ENCODE measurements at places on chromosomes 7 and 10.

GRCh38 chr7:74256491-74257408 is 2.6 kb upstream of the RFC2 start:
- DNase-seq: peak; percentile 85

DNA sequence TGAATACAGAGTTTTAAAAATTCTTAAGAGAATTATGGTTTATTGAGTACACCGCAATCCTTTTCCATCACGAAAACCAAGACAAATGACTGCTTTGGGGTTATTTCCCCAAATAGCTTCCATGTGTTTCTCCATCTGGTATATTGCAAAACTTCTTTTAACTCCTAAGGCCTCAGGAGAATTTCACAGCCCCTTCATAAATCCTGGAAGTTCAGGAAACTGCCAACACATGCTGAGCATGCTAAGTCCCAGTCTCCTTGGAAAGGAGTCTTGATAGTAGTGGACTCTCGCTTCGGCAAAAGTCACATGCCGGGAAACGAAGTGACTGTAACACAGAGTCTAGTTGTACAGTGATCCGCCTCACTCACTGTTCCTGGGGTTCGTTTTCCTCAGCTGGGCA is 88.1 kb upstream of the RSU1 start:
- DNase-seq: no peak

GRCh38 chr7:81195033-81195432 is 276.2 kb upstream of the SEMA3C start:
- no peak for DNase-seq

DNA sequence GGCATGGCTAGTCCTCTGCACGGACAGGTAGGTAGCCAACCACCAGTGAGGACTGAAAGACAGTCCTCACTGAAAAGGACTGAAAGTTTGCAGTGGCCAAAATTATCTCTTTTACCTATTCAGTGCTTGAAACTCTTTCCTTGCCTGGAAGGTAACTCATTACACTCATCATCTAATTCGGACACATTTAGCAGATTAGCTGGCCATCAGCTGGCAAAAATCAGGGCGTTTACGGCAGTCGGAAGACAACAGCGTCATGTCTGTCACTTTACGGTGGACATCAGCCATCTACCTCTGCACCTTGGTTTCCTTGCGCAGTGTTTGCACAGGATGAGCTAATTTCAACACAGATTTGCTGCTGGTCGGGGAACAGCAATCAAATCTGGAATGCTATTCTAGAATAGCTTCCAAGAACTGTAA is 740 bp downstream of the ANXA7 start:
- peak; percentile 50 for DNase-seq

- DNase-seq: no peak
Measured at GRCh38 chr7:106756071-106756470, 95.1 kb upstream of the CCDC71L start.

DNA sequence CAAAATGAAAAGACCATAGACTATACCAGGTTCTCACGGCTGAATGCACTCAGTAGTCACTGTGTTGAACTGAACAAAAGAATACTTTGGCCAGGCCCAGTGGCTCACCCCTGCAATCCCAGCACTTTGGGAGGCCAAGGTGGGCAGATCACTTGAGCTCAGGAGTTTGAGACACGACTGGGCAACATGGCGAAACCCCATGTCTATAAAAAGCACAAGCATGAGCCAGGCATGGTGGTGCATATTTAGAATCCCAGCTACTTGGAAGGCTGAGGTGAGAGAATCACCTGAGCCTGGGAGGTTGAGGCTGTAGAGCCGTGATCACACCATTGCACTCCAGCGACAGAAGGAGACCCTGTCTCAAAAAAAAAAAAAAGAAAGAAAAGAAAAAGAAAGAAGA is 12.5 kb downstream of the SFXN4 start:
- no peak for DNase-seq

DNA sequence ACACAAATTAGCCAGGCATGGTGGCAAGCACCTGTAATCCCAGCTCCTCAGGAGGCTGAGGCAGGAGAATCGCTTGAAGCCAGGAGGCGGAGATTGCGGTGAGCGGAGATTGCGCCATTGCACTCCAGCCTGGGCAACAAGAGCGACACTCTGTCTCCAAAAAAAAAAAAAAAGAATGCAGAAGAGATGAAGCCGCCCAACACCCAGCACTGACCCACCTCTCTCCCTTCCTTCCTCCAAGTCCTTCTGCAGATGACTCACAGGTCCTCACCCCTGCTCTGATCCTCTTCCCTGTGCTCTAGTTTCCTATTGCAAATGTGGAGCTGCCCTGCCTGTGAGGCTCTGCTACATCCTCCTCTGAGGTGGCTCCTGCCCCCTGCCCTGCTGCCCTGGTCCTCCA is 22.0 kb upstream of the OPALIN start:
- DNase-seq: no peak

GRCh38 chr10:121942749-121943416 is 15.1 kb upstream of the ATE1 start:
- no peak for DNase-seq

GRCh38 chr10:49655099-49655498 is 24.4 kb upstream of the C10orf53 start:
- DNase-seq: no peak

DNA sequence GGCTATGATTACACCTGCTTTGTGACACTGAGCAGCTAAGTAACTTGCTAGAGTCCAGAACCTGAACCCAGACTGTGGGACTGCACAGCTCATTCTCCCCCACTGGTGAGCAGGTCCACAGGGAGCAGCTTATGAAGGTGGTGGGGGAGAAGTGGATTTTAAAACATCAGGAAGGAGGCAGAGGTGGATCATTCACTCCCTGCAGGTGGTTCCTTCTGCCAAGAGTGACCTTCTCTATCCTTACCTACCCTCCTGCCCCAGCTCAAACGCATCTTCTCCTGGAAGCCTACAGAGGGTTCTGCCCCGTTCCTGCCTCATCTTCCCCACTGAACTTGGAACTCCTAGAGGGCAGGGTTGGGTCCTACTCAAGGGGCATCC is 539 bp upstream of the FAM241B start:
- no peak for DNase-seq

DNA sequence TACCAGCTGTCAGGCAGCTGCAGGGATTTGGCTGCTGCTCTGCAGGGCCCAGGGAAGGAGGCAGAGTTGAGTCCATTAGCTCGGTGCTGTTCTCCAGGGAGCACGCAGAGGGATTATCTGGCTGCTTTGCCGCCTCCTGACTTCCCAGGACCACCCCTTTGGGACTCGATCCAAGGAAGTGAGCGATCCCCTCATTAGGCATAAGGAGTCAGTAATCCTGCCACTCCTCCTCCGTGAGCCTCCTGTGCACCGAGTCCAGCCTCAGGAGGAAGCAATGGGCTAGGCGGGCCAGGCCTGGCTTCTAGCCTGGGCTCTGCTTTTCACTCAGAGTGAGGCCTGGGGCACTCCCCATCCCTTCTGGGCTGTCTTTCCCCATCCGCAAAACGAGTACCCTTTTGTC is 417.9 kb downstream of the RPS24 start:
- DNase-seq: peak; percentile 9

GRCh38 chr10:18222866-18223265 is 82.6 kb downstream of the CACNB2 start:
- no peak for DNase-seq

DNA sequence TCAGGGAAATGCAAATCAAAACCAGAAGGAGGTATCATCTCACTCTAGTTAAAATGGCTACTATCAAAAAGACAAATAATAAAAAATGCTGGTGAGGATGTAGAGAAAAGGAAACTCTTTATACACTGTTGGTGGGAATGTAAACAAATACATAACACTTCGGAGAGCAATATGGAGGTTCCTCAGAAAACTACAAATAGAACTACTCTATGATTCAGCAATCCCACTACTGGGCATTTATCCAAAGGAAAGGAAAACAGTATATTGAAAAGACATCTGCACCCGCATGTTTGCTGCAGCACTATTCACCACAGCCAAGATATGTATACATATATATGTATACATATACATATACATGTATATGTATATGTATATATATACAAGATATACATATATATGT is 94.2 kb downstream of the C10orf90 start:
- no peak for DNase-seq

DNA sequence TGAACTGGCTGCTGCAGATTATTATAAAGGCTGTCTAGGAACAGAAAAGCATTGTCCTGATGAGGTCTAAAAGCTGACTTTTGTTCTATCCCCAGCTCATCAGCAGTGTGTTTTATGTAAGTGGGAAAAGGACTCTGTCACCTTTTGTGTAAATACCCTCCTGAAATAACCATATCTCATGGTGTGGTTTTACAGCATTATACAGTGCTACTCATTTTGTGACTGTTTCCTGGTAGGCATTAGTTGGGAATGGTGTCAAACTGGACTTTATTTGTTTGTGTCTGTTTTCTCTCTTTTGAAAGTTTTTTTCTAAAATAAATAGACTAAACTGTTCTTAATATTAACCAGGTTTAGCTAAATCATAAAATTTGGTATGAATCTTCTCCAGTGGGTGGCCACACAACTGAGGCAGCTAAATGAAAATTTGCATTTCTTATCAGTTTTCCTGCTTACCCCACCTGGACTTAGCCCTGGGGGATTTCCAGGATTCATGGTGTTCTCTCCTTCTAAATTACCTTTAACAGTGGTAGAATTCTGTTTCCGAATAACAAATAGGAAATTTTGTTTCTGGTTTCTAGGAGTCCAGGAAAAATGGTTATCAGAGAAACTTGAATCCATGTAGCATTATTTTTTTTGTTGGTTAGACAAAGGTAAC is 140.9 kb downstream of the LHFPL3 start:
- DNase-seq: no peak

DNA sequence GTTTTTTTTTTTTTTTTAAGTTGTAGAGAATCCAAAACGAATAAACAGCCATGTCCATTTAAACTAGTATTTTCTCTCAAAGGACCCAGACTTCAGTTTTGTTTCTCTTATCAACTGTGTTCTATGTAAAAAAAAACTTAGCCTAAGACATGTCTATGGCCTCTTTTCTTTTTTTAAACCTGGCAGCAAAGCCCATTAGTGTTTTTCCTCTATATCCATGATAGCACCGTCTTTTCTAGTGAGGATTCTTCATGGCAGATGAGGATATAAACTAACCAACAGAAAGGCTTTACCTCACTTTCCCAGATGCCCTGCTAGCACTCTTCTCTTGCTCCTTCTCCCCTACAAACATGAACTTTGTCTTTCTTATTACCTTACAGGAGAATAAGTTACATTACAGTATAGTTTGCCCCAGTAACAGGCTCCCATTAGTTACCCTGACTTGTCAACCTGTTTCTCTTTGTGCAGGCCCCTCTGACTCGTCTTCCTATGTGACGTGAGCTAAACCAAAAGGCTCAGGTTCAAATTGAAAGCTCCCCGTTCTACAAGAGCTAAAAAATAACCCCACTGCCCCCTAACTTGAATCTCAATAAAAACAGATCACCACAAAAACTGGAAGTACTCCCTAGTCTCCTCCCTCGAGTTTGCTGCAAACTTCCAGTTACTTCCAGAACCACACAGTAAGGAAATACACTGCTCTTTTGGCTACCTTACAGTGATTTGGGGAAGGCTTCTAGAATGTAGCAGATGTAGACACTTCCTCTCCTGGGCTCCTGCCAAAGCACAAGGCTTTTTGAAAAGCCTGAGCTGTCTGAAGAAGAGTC is 20.1 kb downstream of the P4HA1 start:
- DNase-seq: no peak

DNA sequence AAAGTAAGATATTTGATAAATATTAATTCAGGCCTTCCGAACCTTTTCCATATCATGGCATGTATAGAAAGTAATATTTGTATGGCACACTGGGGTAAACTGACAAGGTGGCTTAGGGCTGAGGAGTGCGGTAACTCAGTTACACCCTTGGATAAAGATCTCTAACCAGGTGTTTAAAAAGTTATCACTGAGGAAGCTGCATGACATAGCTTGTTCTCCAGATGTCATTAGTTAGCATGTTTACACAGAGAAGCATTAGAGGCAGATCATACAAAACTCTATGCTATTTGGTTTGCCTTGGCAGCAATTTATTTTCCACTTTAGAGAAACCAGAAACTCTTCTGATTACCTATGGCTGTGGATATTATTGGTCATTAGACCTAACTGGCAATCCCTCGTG is 118.2 kb downstream of the ST7 start:
- no peak for DNase-seq

DNA sequence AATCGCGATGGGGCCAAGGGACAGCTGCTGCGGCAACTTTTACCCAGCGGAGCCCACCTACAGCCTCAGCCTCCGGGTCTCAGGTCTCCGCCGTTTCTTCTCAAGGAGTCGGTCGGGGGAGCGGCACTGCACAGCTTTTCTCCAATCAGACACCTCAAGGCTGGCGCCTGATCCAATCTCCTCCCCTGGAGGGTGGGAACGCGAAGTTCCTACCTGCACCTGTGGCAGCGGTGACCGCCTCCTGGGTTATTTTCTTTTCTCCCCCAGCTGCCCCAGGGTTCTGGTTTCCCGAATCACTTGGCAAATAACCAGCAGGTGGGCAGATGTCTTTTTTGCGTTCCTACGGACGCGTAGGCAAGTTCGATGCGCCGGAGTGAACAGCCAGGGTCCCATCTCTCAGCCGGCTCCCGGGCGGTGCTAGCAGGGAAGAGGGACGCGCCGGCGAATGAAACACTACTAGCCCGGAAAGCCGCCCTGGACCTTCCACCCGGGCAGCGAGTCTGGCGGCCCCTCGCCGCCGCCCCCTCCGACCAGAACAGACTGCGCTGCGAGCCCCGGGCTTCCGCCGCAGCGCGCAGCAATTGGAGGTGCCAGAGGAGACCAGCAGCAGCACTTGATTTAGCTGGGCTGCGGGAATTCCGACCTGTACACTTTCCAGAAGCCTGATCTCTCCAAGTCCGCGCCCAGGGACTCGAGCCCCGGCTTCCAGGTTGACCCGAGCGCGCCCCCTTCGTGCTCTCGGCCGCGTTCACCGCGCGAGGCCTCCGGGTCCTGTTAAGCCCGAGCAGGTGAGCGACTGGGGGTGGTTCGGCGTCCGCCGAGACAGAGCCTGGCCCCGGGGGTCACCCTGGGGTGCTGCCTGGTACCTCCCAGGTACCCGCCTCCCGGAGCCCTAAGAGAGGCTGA is at the start of gene PRR15:
Gene PRR15 (plus strand): TSS at position 246 of the 906 bp plus-strand sequence. CDS start 2,495 bp downstream, outside the sequence.
- no peak for DNase-seq
